A172 (cell line): ENCODE measurements at places on chromosomes 5 and 9. TPM values are rescaled to one million over a fixed set of nuclear protein-coding genes. Genes with fewer than 3 reads are reported as not detected.

The TMEFF1 gene
- total RNA-seq = 8.6 and 16.3 TPM in 2 replicates

GRCh38 chr5:132226516-132227234 lies 978 bp downstream of the P4HA2 start:
- no peak for DNase-seq

- DNase-seq = no peak
Measured at GRCh38 chr9:126357074-126357473, 30.4 kb downstream of the MVB12B start.

DNA sequence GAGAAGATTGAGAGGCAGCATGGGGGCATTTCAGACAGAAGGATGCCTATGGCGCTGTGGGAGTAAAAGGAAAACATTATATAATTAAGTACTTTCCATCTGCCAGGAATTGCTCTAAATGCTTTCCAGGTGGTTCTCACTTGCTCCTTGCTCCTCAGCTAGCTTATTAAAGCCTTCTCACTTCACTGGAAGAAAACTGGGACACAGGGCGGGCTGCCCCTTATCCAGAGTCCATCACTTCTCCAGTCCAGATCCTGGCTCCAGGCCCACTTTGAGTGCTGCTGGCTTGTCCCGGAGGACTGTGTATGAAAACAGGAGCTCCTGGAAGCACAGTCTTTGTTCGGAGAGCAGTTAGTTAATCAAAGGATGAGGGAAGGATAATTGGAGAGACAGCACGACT lies 409.9 kb upstream of the ADAMTS16 start:
- no peak for DNase-seq

- DNase-seq = no peak
Measured at GRCh38 chr5:176416965-176417364, 626 bp upstream of the CLTB start.

GRCh38 chr5:170571875-170572852 lies 68.3 kb downstream of the KCNIP1 start:
- no peak for DNase-seq
